ENCODE measurements at places on chromosomes 6 and 20.

- no peak for DNase-seq
Measured at GRCh38 chr6:111517965-111518364, 34.9 kb upstream of the REV3L start.

DNA sequence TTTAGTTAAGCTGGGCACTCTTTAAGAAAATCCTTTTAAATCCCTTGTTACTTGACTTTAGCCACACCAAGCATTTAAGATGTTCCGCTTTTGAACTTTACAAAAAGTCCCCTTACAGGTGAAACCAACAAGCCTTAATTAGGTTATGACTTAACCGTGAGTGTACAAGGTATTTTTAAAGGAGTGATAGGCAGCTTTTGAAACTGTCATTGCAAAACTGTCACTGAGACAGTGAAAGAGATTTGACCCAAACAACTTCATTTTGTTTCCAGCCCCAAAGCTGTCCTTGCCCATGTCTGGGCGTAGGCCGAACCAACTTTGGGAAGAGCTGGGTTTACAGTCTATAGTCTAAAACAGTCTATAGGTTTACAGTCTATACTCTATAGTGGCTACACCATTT is 305.4 kb downstream of the FARS2 start:
- DNase-seq = no peak

- peak; percentile 28 for DNase-seq
Measured at GRCh38 chr20:52078289-52078688, 113.3 kb downstream of the ZFP64 start.

- no peak for DNase-seq
Measured at GRCh38 chr20:16748308-16748900, at the start of gene OTOR. OTOR (plus strand) TSS chr20:16748358; CDS start chr20:16748402, 44 bp downstream.

GRCh38 chr20:3889489-3890397 is 556 bp downstream of the PANK2 start:
- DNase-seq = no peak

DNA sequence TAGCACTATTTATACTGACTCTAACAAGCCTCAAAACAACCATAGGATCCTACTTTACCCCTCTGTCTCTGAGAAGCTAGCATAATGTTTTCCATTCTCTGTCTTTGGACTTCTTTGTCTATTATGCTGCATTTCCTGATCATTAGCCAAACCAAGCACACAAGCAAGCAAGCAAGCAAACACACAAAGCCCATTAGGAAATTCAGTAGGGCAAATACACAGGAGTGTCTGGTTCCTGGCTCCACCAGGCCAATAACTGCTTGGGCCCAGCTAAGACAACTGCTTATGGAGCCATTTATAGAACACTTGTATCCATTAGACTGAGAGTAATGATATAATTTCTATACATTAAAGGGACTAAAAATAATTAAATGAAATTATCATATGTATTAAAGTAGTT is 952.9 kb upstream of the EPHA7 start:
- DNase-seq = no peak

- DNase-seq = no peak
Measured at GRCh38 chr6:41596807-41597206, 41.5 kb upstream of the MDFI start.

DNA sequence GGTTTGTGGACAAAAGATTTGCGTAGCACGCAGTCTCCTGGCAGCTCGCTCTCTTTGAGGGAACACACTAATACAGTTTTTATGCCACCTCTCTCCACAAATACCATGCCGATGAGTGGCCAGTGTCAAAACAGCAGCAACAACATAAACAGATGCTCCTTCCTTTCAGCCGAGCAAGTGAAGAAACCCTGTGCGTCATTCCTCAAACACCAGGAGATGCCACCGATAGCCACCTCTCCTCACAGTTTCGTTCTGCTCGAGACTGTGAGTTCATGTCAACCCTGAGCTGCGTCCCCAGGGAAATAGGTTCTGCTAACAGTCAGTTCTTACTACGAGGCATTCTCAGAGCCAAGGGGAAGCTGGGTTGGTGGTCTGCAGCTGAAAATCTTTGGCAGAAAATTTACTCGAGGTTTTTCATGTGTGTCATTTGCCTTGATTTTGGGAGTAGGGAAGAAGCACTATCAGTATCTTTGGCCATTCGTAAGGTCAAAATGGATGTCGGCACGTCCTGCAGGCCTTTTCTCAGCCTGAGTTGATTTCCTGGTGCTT is 59.9 kb downstream of the EYA2 start:
- DNase-seq = peak; percentile 99

GRCh38 chr6:12585497-12585958 is 131.0 kb upstream of the PHACTR1 start:
- no peak for DNase-seq

DNA sequence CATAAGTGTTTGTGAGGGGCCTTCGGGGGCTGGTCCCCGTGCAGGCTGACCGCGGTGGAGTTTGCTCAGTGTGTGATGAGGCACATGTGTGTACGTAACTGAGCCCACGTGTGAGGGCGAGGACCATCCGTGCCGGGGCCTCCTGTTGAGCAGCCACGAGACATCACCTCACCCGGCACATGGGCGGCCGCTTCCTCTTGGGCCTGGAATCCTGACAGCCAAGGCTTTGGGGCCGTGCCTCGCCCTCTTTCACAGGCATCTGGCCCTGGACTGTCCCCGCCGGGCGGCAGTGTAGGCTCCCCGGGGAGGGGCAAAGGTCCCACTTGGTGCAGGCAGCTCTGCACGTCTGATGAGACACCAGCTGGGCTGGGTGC is 202.3 kb downstream of the DLL1 start:
- DNase-seq = no peak

- no peak for DNase-seq
Measured at GRCh38 chr6:68675548-68675947, 40.5 kb downstream of the ADGRB3 start.

- DNase-seq = no peak
Measured at GRCh38 chr20:57545927-57546662, 14.8 kb upstream of the PCK1 start.

DNA sequence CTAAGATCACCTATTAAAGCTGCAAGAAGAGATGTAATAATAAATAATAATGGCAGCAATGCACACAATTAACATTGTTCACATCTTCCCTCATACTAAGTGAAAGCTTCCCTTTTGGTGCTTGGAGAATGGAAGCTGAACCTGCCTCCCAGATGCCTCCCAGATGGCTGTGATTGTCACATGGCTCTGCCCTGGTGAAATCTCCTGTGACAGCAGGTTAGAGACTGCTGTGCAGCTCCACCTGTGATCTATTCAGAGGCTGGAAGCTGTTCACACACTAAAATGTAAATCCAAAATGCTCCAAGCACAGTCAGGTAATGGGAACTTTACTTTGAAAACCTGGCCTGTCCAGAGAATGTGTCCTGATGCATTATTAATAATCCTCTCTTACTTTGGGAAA is 41.7 kb upstream of the RGS17 start:
- no peak for DNase-seq

GRCh38 chr6:78844899-78845298 is 22.5 kb upstream of the IRAK1BP1 start:
- no peak for DNase-seq

GRCh38 chr6:72936766-72937559 is 288.3 kb downstream of the KHDC1L start:
- peak; percentile 29 for DNase-seq

- peak; percentile 88 for DNase-seq
Measured at GRCh38 chr20:19735446-19735845, 22.6 kb upstream of the RIN2 start.

- peak; percentile 43 for DNase-seq
Measured at GRCh38 chr6:106579281-106579680, 50.0 kb downstream of the RTN4IP1 start.

DNA sequence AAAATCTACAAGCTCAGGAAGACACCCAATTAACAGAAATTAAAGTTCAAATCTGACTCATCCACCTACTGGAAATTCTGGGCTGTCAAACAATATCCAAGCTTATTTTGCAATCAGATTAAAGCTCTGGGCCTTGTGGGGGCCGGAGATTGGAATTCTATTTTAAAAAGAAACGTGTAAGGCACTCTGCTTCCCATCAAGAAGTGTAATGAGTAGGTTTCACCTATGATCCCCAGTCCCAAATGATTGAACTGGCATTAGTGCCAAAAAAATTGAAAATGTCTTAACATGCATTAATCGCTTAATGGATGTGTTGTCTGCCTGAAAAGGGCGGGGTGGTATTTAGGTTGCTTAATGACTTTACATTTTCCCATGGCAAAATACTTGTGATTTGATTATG is 542.4 kb upstream of the BTBD3 start:
- no peak for DNase-seq

GRCh38 chr20:50144362-50144761 is 9.2 kb downstream of the PEDS1 start:
- peak; percentile 99 for DNase-seq

- DNase-seq = no peak
Measured at GRCh38 chr6:51655517-51655916, 431.9 kb downstream of the PKHD1 start.

DNA sequence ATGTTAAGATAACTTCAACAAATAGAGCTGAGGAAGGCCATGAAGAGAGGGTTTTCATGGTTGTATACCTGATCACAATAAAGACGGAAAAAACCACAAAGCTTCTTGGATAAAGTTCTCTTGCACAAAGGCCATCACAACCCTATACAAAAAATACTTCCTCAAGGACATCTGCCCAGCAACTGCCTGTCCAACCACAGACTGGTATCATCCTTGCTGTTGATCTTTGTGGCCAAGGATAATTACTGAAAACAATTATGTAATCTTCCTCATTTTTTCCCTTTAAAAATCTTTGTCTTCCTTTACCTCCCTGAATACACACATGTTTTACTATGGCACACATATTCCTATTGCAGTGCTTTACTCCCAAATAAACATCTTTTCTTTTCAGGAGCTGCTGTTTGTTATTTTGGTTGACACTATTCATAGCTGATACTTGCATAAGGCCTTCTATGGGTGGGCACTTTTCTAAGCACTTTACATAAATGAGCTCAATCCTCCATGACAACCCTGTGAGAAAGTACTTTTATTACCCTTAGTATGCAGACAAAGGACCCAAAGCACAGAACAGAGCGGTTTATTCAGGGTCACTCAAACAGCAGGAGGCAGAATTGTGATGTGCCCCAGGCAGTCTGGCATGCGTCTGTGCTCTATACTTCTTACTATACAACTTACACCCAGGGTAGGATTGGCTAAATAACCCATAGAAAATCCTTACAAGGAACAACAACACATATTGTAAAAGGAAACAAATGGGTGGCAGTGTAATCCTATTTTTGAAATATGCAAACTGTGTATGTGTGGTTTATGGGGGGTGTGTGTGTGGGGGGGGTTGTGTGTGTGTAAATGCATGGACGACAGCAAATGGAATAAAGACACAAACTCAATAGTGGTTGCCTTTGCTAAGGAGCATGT is 35.1 kb downstream of the SNRNP48 start:
- DNase-seq = no peak

DNA sequence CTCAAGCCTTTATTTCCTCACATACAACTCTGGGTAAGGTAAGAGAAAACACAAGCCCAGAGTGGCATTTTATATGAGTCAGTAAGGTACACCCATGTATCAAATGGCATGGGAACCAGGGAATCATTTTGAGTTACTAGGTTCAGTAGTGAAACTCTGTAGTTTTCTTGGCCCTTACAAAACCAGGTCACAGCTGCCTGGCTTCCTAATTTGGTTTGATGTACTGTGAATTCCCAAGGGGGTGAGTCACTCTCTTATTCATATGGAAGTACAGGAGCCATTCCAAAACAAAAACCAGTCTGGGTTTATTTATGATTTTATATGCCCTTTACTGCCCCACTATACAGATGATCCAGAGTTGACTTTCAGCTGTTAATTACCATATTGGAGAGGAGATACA is 70.7 kb downstream of the PDE7B start:
- peak; percentile 98 for DNase-seq

- DNase-seq = no peak
Measured at GRCh38 chr6:18115356-18115755, 7.1 kb downstream of the NHLRC1 start.

- no peak for DNase-seq
Measured at GRCh38 chr6:73823046-73823735, 127.2 kb downstream of the CD109 start.

DNA sequence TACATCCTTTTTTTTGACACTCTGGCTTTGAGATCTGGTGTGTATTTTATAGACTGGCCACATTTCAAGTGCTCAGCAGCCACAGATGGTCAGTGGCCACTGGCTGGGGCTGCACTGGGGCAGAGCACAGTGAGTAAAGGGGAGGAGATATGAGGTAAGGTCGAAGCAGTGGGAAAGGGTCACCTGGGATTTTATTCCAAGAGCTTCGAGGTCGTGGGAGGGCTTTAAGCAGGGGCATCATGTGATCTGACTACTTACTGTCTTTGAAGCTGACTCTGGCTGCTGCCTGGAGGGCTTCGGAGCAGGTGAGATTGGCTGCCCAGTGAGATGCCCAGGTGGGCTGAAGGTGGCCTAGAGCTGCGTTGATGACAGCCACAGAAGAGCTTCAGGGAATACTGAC is 6.7 kb downstream of the C20orf203 start:
- DNase-seq = no peak

GRCh38 chr20:53916173-53916512 is 154.3 kb downstream of the BCAS1 start:
- DNase-seq = no peak

- DNase-seq = peak; percentile 69
Measured at GRCh38 chr20:38298768-38299288, 5.1 kb upstream of the BPI start.

GRCh38 chr6:52992980-52993920 is 1.8 kb downstream of the GSTA4 start:
- peak; percentile 56 for DNase-seq

GRCh38 chr6:34128045-34128444 is 17.8 kb downstream of the GRM4 start:
- no peak for DNase-seq

DNA sequence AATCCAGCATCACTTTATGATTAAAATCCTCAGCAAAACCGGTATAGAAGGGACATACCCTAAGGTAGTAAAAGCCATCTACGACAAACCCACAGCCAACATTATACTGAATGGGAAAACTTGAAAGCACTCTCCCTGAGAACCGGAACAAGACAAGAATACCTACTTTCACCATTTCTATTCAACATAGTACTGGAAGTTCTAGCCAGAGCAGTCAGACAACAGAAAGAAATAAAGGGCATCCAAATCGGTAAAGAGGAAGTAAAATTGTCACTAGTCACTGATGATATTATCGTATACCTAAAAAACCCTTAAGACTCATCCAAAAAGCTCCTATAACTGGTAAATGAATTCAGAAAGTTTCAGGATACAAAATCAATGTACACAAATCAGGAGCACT is 33.3 kb downstream of the BLOC1S5 start:
- DNase-seq = no peak

GRCh38 chr6:4055420-4056041 is 23.4 kb downstream of the FAM217A start:
- DNase-seq = peak; percentile 74

GRCh38 chr6:161166176-161166575 is 107.7 kb downstream of the AGPAT4 start:
- no peak for DNase-seq

All from AG10803 (cell line).